ENCODE measurements at places on chromosomes 5 and 9.

- DNase-seq, result no peak
Measured at GRCh38 chr5:167822241-167822640, 469.2 kb upstream of the WWC1 start.

DNA sequence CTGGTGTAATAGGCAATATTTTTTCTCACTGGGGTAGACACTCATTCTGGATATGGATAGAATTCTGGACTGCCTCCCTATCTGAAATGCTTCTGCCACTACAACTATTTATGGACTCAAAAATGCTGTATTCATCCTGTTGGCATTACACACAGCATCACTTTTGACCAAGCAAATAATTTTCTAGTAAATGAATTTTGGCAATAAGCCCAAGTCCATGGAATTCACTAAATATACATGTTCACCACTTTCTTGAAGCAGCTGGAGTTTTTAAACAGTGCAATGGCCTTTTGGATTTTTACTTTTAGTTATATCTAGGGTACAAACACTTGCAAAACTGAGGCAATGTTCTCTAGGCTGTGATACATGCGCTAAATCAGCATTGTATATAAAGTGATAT lies 724.9 kb upstream of the EDIL3 start:
- no peak for DNase-seq

DNA sequence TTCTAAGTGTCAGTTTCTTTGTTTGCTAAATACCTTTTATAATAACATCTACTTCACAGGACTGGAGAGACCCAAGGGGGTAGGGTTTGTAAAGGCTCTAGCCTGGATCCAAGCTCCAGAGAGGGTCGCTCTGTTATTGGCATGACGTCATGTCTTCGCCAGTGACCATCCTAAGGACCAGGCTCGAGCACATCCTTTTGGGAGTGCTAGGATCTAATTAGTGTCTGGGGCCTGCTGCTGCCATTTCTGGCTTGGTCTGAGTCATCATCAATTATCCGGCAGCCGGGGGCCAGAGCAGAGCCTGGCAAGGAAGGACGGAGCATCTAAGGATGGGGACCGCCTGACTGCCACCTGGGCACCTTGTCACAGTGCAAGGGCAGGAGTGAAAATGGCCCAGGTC lies 153.0 kb downstream of the NSG2 start:
- DNase-seq, result no peak

GRCh38 chr9:36450110-36450732 lies 50.2 kb upstream of the RNF38 start:
- peak; percentile 13 for DNase-seq

DNA sequence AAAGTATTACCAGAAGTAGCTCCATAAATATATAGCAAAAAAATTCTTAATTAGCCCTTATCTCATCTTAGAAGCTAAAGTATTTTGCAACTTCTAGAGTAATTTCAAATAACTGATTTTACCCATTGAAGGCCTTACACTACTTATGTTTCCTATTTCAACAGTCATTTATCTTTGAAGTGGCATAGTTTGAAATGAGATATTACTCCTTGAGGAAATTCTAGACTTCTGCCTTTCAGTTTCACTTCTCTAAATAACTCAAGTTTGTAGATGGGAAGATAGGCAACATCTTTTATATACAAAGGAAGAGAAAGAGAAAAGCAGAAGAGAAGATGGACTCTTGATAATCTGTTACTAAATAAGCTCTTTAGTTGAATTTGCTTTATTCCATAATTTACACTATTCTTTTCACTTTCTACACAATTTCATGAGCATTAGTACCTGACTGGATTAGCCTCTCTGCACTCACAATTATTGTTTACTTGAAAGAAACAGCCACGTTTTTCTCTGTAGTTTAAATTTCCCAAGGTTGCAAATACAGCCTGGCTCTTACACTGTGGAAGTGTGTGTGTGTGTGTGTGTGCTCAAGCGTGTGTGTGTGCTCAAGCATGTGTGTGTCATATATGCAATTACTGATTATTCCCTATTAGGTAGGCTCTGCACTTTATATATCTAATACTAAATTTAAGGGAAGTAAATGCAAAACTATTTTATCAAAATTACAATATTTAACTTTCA lies 60.6 kb upstream of the EMB start:
- DNase-seq, result no peak

GRCh38 chr5:332843-333242 lies 11.3 kb downstream of the AHRR start:
- peak; percentile 46 for DNase-seq

- DNase-seq, result no peak
Measured at GRCh38 chr5:170849374-170849773, 12.4 kb upstream of the RANBP17 start.

DNA sequence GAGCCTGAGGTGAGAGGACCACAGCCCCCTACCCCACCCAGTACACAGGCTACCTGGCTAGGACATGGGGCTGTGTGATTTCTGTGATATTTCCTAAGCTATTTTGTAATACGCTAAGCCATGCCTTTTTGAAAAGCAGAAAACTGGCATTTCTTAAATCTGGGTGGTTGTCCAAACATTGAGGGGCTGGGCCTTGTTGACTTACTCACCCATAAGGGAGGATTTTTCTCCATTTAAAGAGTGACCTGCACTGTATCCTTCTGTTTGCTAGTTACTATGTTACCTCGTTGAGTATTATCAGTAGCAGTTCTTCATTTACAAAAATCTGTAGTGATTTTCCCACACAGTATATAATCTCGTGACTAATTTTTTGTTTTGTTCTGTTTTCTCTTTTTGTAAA lies 117.5 kb upstream of the OTULINL start:
- no peak for DNase-seq

GRCh38 chr5:79702606-79703380 lies 13.2 kb downstream of the CMYA5 start:
- peak; percentile 39 for DNase-seq

DNA sequence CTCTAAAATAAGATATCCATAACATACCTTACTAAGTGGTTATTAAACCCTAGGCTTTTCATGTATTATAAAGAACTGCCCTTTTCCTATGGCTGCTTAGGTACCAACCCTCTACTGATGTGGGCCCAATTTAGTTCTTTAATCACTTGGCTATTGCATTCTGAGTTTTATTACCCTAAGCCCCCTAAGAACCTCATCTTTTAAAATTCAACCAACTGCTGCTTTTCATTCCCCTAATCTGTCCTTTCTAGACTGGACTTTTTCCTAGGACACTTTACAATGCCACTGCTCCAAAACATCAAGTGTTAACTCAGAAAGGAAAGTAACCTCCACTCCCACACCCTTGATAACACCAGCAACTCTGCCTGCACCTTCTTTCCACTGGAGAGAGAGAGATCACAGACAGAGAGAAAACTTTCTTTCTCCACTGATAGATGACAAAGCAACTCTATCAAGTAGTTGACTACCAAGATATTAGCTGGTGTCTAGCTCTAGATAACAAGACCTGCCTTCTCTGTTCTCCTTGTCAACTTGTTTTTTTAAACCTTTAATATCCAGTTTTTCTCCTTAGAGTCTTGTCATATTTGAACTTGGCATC lies 27.3 kb downstream of the ELL2 start:
- DNase-seq, result no peak

DNA sequence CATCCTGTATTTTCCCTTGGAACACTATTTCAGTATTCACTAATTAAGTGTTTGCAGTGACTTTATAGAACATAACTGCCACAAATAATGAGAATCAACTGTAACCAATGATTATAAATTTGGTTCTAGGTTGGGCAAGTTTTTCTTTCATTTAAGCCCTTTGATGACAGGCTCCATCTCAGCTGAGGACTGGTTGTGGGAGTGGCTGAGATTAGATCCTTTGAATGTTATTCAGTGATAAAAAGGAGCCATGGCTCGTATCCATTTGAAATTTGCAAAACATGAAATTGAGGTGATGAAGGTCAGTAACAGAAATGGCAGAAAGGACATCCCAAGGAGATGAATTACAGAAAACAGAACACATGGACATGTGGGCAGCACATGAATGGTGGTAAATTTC lies 138.1 kb upstream of the PCA3 start:
- DNase-seq, result no peak

DNA sequence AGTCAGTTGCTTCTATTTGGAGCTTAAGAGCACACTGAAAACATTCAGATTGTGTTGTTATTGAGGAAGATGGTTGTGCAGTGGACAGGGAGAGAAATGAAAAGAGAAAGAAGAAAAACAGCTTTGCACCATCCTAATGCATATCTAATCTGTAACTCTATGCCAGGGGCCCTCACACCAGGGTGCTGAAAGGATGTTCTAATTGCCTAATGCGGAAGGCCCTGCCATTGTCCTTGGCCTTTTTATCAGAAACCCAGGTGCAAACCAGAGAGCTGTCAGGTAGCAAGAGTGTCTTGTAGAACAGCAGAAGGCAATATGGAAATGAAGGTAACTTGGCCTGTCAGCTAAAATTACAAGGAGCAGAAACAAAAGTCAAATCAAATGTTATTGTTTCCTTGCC lies 384.5 kb upstream of the PIK3R1 start:
- DNase-seq, result no peak

- no peak for DNase-seq
Measured at GRCh38 chr9:127538849-127539258, 73.2 kb upstream of the STXBP1 start.

DNA sequence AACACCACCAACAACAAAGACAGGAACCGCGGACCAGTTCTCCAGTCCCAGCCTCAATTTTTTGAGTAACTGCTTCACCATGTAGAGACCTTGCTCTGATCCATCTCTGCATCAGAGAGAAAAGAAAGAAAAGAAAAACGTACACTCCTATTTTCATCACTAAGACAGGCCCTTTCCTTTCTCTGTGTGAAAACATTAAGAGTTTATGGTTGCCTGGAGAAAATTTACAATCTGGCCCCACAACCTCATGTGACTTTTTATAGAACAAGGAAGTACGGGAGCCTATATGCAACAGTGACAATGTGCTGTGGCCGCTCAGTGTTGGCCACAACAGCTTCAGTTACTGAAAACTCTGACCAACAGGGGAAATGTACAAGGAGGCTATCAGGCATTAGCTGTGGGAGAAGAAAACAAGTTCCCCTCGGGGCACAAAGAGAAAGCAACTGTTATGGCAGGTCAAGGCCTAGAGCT lies 272.9 kb upstream of the PTGER4 start:
- peak; percentile 24 for DNase-seq
